ENCODE measurements at places on chromosomes 6 and 20.

GRCh38 chr6:149614337-149614736 lies 34.2 kb downstream of the KATNA1 start:
- DNase-seq, result no peak

- DNase-seq, result no peak
Observed at GRCh38 chr6:168153553-168153952, 74.5 kb upstream of the FRMD1 start.

GRCh38 chr6:35273822-35274559 lies 14.5 kb downstream of the ZNF76 start:
- no peak for DNase-seq

GRCh38 chr6:159038914-159039884 lies 5.6 kb downstream of the TAGAP start:
- no peak for DNase-seq

DNA sequence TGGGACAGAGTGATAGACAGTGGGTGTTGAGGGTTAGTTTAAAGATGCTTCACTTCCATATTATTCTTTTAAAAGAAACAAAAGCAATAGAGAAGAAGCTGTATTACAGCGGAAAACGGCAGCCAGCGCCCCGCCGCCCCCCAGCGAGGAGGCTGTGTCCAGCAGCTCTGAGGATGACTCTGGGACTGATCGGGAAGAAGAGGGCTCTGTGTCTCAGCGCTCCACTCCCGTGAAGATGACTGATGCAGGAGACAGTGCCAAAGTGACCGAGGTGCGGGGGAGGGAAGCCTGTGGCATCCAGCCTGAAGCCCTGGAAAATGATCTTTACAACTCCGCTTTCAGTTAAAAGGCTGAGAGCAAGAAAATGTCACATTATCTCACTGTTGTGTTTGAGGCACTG lies 100.2 kb downstream of the FIG4 start:
- DNase-seq, result no peak

- DNase-seq, result no peak
Observed at GRCh38 chr20:15026759-15027158, 689.3 kb upstream of the FLRT3 start.

- no peak for DNase-seq
Observed at GRCh38 chr6:89792881-89793280, 26.7 kb downstream of the MDN1 start.

DNA sequence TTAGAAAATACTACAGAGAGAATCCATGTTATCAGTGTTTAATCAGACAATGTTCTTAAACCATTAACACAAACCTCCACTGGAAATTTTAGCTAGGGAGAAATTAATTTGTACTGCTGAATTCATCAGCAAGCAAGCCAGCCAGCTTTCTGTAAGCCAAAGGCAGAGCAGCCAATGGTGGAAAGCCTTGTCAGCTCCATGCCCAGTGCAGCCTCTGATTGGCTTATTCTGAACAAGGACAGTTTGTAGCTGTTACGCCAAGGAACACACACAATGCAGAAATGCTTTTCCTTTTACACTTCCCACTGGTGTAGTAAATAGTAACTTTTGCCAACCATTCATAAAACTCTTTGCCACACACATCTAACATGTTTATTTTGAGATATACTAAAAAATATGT lies 265.0 kb downstream of the TENT5A start:
- no peak for DNase-seq

GRCh38 chr6:139534472-139535115 lies 160.1 kb upstream of the CITED2 start:
- no peak for DNase-seq

GRCh38 chr6:142683714-142684141 lies 261.2 kb downstream of the HIVEP2 start:
- no peak for DNase-seq

DNA sequence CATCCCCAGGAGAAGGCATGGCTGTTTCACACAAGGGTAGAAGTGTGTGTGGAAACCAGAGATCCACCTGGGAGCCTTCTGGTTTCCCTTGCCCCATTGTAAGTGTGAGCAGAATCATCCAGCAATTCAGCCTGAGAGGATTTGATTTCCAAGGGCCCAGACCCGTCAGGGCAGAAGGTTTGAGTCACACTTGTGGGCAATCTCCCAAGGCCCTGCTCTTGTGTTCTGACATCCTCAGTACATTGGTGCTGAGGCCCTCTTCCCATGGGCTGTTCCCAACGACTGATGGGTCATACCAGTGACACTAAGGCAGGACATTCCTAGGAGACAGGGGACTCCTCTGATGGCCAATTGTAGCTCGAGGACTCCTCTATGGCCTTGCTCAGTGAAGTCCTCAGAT lies 58.2 kb upstream of the POLR1H start:
- DNase-seq, result no peak

GRCh38 chr20:13221313-13221672 lies 219 bp downstream of the ISM1 start:
- DNase-seq, result no peak

GRCh38 chr6:96844530-96844929 lies 7.3 kb upstream of the GPR63 start:
- no peak for DNase-seq

- no peak for DNase-seq
Observed at GRCh38 chr6:69138148-69138547, 503.1 kb downstream of the ADGRB3 start.

GRCh38 chr6:3261518-3261820 lies 2.7 kb downstream of the PSMG4 start:
- no peak for DNase-seq

Data from amniotic stem cell (primary cell).